Left ventricle myocardium superior (tissue), 1 donor: ENCODE measurements at places on chromosomes 1 and 21.
A peak's percentile ranks its signal among the peaks of the same experiment; 100 is the strongest.

DNA sequence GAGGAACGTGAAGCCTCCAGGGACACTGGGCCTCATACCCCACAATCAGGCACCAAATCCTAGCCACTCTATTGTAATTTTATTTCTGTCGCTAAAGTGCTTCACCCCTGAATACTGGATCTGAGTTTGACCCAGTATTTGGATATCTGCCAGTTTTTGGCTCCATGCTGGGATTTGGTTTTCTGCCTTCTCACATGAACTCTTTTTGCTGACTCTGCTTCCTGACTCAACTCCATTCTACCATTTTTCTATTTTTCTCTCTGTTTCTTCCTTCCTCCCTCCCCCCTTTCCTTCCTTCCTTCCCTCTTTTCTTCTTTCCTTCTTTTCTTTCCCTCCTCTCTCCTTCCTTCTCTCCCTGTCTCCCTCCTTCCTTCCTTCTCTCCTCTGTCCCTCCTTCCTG lies 151.3 kb upstream of the GJB5 start:
- DNase-seq, result no peak

GRCh38 chr1:156433602-156434001 lies 64.6 kb downstream of the RHBG start:
- no peak for DNase-seq

- DNase-seq, result no peak
Observed at GRCh38 chr1:187762118-187762517, 933.4 kb downstream of the PLA2G4A start.

- no peak for DNase-seq
Observed at GRCh38 chr1:113452921-113453770, 62.8 kb downstream of the MAGI3 start.

DNA sequence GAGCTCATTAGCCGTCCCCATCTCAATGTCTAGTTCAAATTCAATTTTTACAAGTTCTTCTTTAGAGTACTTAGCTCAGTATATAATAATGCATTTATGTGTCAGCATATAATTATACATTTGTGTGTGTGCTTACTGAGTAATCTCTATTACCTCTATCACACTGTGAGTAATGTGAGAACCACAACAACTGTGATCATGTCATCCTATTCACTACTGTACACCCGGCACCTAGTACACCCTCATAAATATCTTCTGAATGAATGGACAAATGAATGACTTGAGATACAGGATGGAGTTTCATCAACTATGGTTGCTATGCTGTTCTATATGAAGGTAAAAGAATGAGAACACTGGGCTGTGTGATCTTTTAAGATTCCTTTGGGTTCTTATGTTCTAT lies 124.0 kb downstream of the GPATCH2 start:
- DNase-seq, result no peak

DNA sequence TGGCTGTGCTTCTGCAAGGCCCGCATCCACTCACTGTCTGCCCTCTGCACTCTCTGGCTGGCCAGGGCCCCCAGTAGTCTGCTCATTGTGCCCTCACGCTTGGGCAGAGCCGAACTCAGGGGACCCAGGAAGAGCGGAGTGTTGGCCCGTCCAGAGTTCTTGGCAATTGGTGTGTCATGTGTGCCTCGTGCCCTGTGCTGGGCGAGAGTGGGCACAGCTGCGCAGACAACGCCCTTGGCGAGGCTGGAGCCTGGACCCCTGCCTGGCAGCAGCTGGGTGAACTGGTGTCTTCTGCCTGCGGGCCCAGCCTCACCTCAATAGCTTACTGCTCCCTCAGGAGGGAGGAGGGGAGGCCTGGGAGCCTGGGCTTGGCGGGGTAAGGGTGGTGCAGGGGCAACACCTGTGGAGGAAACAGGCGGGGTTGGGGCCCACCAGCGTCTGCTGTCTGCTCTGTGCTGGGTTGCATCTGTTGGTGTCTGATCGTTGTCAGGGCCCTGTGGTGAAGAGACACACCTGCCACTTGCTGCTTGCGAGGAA lies 2.1 kb downstream of the GUK1 start:
- DNase-seq, result no peak

GRCh38 chr21:20639026-20639425 lies 359.2 kb upstream of the NCAM2 start:
- no peak for DNase-seq

GRCh38 chr1:73874806-73875205 lies 323.2 kb downstream of the LRRIQ3 start:
- no peak for DNase-seq

GRCh38 chr1:21618561-21619374 lies 50.4 kb downstream of the RAP1GAP start:
- DNase-seq, result no peak

GRCh38 chr1:169115891-169116585 lies 9.5 kb downstream of the ATP1B1 start:
- DNase-seq, result peak; percentile 61

DNA sequence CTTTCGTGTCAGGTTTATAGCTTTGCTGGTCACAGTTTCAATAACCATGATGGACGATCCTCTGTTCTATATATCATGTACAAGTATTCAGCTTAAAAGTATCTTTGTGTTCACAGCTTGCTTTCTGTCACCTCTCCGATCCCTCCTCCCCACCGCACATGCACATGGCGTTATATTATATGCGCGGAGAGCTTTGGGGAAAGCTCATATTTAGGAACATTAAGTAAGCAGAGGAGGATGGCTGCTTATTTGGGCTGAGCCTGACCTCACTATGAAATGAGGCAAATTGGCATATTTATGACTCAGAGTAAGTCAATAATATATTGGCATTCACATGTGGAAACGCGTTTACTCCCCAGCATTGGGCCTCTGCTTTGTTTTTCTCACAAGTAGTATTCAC lies 360.5 kb downstream of the HLX start:
- DNase-seq, result no peak

DNA sequence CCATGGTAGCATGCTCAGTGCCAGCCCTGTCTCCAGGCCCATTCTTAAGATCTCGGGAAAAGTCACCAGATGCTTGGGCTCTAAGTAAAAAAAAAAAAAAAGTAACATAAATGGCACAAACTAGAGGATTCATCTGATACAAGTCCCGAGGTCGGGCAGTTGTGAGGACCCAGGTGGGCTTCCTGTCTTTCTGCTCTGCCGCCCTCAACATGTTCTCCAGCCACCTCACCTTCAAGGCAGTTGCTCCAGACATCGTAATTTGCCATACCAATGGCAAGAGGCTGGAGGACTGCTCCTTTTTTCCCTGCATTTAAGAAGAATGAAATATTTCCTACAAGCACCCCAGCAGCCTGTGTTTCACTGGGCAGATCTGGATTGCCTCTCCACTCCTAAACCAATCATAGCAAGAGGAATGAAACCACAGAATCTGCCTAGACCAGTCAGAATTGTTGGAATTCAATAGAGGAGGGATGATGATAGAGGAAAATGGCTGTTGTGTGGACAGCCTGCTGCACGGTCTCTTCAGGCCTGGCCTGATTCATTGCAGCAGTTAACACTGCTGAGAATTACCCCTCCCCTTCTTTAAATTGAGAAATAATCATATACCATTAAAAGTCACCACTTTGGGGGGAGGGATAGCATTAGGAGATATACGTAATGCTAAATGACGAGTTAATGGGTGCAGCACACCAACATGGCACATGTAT lies 5.4 kb downstream of the HMGN2 start:
- no peak for DNase-seq

- DNase-seq, result no peak
Observed at GRCh38 chr1:67564193-67564592, 120.8 kb upstream of the GADD45A start.

DNA sequence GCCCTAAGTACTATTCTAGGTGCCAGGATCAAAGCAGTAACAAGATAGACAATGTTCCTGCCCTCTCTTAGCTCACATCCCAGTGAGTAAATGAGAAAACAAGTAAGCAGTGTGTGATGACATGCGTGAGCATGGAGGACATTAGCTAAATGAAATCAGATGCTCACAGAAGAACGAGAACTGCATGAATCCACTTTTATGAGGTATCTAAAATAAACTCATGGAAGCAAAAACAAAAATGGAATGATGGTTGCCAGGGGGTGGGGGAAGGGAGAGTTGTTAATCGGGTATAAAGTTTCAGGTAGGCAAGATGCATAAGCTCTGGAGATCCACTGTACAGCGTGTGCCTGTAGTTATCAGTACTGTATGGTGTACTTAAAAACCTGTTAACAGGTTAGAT lies 195.1 kb downstream of the HHAT start:
- no peak for DNase-seq

- DNase-seq, result no peak
Observed at GRCh38 chr1:77882411-77882810, 6.0 kb upstream of the NEXN start.

GRCh38 chr1:16318555-16318954 lies 33.7 kb downstream of the FBXO42 start:
- no peak for DNase-seq
